ENCODE measurements at places on chromosomes 5 and 9.

DNA sequence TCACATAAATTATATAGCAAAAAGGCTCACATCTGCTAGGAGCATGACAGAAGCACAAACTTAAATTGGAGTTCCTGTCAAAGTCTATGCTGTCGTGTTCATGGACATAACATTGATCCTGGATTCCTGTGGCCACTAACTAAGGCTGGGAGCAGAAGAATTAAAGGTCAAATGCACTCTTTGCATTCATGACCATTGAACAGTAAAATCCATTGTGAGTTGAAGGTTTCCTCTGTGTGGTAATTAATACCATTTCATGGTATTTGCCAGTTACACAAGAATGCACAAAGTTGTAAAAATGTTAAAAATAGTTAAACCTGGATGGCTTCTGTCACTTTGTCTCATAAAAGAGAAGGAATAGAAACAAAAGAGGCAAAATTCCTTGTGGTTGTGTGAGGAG lies 242.6 kb downstream of the NPR3 start:
- no peak for DNase-seq

- no peak for DNase-seq
Observed at GRCh38 chr9:12633016-12633765, 60.0 kb upstream of the TYRP1 start.

- peak; percentile 35 for DNase-seq
Observed at GRCh38 chr9:85521371-85522197, 220.2 kb downstream of the AGTPBP1 start.

DNA sequence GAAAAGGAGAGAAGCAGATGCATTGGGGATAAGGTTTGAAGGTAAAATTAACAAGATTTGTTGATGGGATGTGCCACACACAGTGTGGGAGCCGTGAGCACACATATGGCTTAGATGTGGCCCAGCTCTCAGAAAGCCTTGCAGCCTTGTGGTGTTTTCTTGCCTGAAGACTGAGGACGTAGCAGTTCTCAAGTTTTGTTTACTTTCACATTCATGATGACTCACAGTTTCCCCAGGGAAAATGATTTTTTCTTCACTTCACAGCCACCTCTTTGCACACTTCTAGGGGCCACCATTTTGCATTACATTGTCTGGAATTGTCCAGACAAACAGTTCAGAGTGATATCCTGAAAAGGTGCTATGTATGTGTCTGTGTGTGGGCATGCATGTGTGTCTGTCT lies 126.2 kb downstream of the BASP1 start:
- no peak for DNase-seq

- no peak for DNase-seq
Observed at GRCh38 chr5:104170926-104171325, 608.3 kb upstream of the NUDT12 start.

GRCh38 chr9:111034898-111035539 lies 3.3 kb downstream of the LPAR1 start:
- DNase-seq = no peak
